DMS53 (cell line): ENCODE measurements at places on chromosomes 6 and 20.

DNA sequence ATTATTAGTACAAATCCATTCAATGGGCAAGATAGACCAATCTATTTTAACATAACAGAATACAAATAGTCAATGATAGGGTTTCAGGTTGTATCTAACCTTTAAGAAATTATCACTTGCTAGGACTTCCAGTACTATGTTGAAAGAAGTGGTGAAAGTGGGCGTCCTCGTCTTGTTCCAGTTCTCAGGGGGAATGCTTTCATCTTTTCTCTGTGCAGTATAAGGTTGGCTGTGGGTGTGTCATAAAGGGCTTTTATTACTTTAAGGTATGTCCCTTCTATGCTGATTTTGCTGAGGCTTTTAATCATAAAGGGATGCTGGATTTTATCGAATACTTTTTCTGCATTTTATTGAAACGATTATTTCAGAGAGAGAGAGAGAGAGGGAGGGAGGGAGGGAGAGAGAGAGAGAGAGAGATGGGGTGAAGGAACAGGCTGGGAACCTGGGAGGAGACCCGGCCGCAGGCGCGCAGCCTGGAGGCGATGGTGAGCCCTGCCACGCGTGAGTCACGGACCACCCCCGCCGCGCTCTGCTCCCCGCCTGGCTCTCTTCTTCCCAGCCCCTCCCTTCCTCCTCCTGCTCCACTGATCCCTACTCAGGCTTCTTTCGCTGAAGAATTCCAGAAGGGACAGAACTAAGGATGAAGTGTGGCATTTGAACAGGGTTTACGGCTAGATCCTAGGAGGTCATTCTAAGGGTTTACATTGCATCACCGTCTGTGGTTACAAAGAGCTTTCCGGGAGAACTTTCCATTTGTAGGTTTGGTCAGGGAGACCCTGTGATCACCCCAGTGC lies 45.5 kb upstream of the HLA-E start:
- DNase-seq: no peak

DNA sequence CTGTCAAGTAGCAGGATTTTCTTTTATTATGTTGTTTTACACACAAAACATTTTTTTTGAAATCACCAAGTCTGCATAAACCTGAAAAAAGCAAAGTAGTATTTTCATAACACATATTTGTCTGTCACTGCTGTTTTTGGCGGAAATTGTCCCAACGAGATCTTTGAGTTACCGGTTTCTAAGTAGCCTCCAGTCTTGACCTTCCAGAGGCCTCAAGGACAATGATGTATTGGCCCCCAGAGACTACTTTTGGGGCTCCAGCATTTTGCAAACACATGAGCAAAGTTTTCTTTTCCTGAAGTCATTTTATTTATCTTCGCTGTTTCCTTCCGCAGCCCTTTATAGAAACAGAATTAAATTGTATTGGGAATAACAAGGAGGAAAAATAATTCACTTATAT lies 862.6 kb downstream of the KIF16B start:
- no peak for DNase-seq

GRCh38 chr6:88368071-88368787 lies 202.1 kb upstream of the CNR1 start:
- DNase-seq: no peak

- DNase-seq: no peak
Measured at GRCh38 chr20:35104685-35105295, 12.2 kb upstream of the TRPC4AP start.

DNA sequence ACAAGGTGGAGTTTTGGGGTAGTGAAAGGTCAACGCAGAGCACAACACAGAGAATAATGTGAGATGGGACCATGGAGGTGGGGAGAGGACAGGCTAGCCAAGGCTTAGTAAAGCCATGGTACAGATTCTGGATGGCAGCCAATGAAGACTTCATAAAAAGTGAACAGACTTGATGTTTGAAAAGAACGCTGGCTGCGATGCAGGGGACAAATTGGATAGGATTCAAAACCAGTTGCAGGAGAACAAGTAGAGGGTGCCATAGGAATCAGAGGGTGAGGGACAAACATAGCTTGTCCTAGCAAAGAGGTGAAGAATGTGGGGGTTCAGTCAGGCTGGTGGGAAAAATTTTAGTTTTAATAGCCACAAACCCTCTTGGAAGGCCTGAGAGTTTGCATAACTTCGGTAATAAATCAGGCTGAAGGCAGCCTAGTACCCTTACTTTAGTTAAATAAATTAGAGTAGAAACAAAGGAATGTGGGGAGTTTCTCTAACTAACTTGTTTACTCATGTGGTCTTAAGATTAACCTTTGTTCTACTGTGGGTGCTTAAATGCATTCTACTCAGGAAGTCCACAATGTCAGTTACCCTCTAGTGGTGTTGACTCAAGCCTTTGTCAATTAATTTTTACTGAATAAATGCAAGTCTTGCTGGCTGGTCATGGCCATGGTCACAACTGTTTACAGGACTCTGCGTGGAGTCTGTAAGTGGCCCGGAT lies 216.4 kb downstream of the C6orf118 start:
- no peak for DNase-seq

- peak; percentile 17 for DNase-seq
Measured at GRCh38 chr6:126253431-126253830, 86.5 kb upstream of the CENPW start.

GRCh38 chr6:131136021-131136786 lies 937 bp downstream of the AKAP7 start:
- DNase-seq: peak; percentile 48

GRCh38 chr6:41885930-41886329 lies 9.2 kb downstream of the USP49 start:
- DNase-seq: no peak

DNA sequence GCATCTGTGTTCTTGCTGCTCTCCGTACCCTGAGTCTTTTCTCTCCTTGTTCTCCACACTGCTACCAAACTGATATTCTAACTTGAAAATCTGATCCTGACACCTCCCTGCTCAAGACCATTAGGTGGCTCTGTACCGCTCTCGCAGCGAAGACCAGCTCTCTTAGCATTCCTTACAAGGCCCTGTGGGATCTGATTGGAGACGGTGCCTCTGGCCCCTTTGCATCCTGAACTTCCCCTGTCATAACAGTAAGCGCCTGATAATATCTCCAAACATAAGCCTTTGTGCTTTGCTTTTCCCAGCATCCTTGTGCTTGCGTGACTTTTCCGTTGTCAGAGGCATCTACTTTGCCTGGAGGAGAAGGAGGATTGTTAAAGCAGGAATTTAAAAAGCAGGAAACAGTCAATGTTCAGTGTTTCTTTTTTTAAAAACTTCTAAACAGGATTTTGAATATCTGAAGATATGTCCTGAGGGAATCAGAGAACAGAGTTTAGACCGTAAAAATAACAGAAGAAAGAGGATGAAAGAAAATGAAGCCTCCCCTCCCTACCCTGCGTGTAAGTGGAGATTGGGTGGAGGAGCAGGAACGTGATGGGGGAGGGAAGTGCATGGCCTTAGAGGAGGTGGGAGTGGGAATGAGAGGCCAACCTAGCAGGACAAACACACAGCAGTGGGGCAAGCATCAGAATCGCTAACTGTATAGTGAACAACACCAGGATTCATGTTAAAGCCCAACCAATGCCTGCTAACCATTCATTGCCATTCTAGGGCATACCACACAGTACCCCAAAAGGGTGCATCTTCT lies 89.2 kb upstream of the STMND1 start:
- DNase-seq: no peak

DNA sequence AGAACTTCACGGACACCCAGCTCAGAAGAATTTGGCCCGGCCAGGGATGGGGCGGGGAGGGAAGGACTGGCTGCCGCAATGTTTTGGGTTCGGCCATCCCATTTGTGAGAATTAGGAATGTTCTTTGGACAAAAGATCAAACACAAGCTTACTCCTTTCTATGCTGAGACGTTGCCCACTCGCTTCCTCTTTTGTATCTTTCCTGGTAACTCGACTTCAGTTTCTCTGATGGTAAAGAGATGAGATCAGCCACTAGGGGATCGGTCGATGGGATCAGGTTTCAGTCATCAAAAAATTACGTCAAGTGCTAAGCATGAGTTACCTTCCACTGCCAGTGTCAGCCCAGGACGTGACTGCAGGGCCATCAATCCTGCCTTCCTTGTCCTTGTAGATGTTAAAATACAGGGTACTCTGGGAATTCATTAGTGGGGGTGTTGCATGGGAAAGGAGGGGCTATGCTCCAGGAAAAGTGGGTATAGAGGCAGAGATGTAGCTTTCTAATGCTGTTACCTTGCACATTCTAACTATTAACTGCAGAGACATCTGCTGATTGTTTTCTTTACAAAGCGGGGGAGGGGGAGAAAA lies 190.2 kb downstream of the TSHZ2 start:
- peak; percentile 36 for DNase-seq
